ENCODE measurements at places on chromosomes 6 and 20.

- DNase-seq: no peak
These were observed 5.1 kb downstream of the UBE2V1 start for GRCh38 chr20:50107796-50108331.

- no peak for DNase-seq
These were observed 28.1 kb downstream of the TOMM6 start for GRCh38 chr6:41815587-41815986.

DNA sequence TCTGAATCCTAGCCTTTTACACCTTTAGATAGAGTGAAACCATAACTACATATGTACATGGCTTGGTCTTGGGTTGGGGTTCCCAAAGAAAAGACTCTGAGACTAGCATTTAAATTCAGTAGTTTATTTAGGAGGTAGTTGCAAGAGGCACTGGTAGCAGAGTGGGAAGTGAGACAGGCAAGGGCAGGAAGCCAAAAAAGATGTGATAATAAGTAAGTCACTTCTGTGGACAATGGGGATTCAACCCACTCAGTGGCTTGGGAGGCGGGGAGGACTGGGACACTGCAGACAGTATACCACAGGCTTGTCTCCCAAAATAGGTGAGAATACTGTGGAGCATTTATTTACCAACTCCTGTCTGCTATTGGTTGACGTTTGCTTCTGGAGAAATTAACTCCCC, 131.9 kb downstream of the SLC24A3 start:
- DNase-seq: no peak

- DNase-seq: no peak
These were observed 21.8 kb upstream of the LRRN4 start for GRCh38 chr20:6075428-6076219.

- DNase-seq: no peak
These were observed 25.8 kb downstream of the NKAIN2 start for GRCh38 chr6:123829302-123829953.

DNA sequence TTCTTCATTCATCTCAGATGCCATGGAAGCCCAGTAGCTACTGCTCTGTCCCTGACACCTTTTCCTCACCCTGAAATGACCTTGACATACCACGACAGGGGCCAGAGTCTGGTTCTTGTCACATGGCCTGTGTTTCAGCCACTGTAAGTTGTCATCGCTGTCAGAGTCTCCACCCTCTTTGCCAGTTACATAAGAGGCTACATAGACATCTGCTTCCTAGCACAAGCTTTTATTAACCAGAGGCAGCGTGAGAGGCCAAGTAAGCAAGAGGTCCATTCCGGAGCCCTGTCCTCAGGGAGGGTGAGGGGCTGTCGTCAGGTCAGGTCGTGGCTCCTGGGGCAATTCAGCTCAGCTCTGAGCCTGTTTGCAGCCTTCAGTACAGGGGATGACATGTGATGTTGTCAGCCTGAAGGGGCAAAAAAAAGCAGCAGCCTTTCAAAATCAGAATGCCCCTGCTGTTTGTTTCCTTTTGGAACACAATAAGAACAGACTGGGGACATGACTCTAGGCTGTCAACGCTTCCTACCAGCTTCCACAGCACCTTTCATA, 146.3 kb downstream of the MTFR2 start:
- DNase-seq: no peak

- DNase-seq: no peak
These were observed 258.5 kb downstream of the KHDC1L start for GRCh38 chr6:72966628-72967280.

DNA sequence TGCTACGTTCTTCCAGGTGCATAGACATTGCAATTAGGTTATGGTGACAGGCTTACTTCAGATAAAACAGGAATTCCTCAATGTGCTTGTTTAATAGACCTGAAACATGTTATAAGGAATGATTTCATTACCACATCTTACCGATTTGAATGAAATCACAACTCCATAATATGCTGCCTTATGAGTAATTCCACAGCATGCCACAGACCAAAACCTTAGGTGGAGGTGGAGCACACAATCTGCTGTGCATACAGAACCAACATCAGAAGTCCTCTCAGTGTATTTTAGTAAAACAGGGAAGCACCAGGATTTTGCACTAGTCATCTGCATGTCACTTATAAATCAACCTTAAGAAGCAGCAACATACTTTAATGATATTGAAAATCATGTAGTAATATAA, 148.9 kb upstream of the TSHZ2 start:
- no peak for DNase-seq

- no peak for DNase-seq
These were observed 452.3 kb downstream of the GJA1 start for GRCh38 chr6:121887724-121888123.

DNA sequence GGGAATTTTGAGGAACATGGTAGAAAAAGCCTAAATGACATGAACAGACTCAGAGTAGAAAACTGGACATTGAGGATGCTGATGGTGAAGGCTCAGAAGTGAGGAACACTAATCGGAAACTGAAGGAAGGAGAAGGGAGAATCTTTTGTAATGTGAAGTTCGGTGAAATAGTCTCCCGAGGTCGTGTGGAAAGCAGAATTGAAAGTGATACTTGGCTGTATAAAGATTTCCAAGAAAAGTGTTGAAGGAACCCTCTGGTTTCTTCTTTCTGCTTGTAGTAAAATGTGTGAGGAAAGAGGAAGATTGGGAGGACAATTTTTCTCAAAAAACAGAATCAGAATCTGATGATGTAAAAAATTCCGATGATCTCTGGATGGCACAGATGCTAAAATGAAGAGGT, 115.4 kb downstream of the LAMP5 start:
- no peak for DNase-seq

DNA sequence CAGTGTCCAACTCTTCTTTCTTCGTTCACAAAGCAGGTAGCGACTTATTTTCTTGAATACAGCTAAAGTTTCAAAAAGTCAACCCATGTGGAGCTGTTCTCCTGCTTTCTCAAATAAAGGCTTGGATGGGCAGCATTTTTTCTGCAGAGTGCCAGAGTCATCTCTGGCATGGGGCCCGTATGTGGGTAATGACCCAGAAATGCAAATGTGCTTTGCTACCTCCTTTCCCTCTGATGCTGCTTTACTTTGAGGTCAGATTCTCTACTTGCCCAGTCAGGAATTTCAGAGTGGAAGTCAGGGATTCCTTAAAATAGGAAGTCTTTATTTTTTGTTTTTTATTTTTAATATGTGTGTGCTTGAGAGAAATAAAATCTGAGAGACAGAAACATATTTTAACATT, 4.9 kb downstream of the NKAIN2 start:
- DNase-seq: no peak

DNA sequence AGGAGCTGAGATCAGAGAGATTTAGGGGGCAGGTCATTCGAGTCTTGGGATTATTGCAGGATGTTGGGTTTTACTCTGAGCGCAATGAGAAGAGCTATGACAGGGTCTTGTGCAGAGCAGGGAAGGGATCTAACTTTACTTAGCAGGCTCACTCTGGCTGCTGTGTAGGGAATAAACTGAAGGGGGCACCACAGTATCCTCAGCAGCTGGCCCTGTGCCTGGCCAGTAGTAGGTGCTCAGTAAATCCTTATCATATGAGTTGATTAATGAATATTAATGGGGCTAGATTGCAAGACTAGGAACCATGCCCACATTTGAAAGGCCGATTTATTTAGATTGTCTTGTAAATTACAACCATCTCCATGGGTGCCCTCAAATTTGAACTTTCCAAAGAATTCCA, 4.6 kb upstream of the MDGA1 start:
- DNase-seq: no peak

DNA sequence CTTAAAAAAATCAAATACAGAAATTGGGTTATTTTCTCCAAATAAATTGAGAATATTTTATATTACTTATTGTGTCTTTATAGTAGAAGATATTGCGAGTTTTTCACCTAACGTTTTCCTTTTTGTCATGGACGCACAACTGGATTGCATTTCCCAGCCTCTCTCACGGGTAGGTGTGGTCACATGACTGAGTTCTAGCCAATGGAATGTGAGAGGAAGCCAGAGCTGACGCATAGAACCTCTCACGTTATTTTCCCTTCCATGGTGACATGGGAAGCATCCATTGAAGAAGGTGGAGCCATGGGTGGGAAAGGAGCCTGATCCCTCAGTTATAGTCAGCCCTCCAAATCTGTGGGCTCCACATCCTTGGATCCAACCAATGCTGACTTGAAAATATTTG, 155.9 kb upstream of the UST start:
- no peak for DNase-seq

DNA sequence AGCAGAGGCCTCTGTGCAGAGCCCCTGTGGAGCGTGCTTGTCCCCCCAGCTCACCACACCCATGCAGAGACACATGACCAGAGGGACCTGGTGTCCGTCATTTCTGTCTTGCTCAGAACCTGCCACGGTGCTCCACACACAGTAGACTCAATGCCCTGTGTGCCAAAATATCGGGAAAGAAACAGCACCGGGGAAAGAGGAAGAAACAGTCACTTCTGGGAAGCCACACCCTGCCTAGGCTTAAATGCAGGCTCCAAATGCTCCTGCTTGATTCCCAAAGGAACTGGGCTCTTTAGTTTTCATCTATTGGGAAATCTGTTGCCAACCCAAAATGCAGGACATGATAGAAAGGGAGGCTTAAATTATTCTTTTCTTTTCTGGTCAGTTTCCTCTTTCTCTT, 503.9 kb downstream of the CD83 start:
- DNase-seq: no peak

GRCh38 chr6:53956068-53956711, 155.1 kb upstream of the MLIP start:
- no peak for DNase-seq

DNA sequence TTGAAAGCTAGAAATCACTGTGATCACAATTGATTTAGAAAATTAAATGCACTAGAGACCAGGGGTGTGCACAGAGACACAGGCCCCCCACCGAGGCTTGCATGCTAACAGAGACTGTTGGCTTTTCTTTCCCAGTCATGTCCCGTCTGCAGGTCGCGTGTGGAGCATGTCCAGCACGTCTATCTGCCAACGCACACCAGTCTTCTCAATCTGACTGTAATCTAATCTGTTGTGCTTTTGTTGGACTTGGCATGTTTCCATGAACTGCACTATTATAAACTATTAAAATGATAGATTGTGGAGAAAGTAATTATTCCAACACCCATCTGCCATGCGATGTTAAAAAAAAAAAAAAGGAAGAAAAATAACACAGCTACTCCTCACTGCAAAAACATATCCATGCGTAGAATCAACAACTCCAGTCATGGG, 17.7 kb downstream of the MYLIP start:
- no peak for DNase-seq

- DNase-seq: no peak
These were observed 33.3 kb upstream of the ADGRF4 start for GRCh38 chr6:47665112-47665511.

DNA sequence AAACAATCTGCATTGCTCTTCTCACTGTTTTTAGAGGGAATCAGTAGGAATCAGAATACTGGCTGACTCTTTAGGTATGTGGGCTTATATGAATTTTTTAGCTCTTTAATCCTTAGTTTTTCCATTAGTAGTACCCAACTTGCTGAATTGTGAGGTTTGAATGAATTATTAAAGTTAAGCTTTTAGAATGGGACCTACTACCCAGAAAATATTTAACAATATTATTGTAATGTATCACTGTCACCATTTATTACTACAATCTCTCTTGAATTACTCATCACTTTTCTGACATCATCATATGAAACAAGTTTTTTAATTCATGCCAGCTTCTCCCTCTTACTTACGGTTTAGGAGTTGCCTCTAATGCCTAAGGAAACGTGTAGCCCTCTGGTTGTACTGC, 212.7 kb downstream of the BCKDHB start:
- no peak for DNase-seq

DNA sequence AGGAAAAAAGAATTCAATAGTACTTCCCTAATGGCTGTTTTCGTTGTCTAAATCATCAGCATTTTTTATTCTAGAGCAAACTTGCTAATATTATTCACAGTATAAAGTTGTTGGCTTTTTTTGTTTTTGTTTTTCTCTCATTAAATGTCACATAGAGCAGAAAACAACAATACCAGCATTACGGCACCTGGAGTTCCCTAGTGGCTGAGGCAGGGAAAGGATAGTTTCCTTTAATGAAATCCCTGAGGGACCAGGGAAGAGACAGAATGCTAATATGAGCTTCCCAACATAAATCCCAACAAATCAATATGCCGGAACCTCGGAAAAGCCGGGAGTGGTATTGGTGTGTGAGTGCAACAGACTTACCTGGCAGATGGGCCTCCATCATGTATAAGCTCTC, 235.2 kb upstream of the ASCC3 start:
- DNase-seq: no peak

- no peak for DNase-seq
These were observed 538.5 kb downstream of the BMP2 start for GRCh38 chr20:7305976-7306375.

DNA sequence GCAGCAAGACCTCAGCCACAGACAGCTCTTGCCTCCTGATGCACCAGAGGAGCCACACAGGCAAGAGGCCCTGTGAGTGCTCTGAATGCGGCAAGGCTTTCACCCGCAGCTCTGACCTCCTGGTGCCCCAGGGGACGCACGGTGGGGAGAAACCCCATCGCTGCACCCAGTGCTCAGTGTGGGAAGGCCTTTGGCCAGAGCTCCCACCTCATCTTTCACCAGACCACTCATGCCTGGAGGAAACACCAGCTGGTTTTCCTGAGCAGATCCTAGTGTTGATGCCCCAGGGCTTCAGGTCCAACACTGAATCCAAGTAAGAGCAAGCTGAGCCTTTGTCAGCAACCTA, 37.0 kb upstream of the XRN2 start:
- DNase-seq: no peak

- no peak for DNase-seq
These were observed 62.3 kb upstream of the KCNQ5 start for GRCh38 chr6:72559555-72559954.
